ENCODE measurements at places on chromosomes 3 and 15.

DNA sequence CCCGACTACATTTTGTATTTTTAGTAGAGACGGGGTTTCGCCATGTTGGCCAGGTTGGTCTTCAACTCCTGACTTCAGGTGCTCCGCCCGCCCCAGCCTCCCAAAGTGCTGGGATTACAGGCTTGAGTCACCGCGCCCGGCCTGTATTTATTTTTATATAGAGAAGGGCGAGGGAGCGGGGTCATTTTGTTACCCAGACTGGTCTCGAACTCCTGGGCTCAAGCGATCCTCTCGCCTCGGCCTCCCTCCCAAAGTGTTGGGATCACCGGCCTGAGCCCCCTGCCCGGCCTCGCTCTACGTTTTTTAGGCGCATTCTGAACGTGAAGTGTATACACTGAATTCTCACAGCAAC lies 514 bp upstream of the PPP4R2 start:
- no peak for DNase-seq

DNA sequence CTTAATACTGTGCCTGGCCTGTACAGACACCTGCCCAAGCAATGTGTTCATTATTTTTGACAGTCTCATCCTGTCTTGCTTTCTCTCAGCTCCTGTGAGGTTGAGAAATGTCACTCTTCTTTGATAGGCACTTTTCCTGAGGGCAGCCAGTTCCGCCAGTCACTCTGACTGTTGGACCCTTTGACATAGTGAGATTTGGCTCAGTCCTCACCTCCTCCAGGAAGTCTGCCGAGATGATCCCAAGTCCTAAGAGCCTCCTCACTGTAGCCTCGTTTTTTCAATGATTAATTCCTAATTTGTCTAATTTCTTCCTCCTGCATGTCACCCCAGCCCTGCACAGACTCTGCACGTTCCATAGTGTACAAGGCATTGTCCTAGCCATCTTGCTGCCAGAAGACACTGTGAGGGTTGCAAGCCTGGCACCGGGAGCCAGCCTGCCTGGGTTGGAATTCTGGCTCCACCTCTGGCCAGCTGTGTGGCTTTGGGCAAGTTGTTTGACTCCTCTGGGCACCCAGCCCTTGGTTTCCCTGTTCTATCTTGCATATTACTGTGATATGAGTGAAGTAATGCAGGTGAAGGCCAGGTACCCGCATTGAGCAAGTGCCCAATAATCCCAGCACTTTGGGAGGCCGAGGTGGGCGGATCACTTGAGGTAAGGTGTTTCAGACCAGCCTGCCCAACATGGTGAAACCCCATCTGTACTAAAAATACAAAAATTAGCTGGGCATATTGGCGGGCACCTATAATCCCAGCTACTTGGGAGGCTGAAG lies 24.3 kb downstream of the RPLP1 start:
- DNase-seq: no peak

DNA sequence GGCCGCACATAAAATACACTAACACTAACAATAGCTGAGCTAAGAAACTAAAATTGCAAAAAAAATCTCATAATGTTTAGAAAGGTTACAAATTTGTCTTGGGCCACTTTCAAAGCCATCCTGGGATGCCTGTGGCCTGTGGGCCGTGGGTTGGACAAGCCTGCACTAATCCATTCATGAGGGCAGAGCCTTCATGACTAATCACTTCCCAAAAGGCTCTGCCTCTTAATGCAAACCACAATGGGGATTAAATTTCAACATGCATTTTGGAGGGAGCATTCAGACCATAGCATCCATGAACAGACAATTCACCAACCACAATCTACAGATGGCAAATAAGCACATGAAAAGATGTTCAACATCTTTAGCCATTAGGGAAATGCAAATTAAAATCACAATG lies 128.2 kb downstream of the SUCLG2 start:
- no peak for DNase-seq

DNA sequence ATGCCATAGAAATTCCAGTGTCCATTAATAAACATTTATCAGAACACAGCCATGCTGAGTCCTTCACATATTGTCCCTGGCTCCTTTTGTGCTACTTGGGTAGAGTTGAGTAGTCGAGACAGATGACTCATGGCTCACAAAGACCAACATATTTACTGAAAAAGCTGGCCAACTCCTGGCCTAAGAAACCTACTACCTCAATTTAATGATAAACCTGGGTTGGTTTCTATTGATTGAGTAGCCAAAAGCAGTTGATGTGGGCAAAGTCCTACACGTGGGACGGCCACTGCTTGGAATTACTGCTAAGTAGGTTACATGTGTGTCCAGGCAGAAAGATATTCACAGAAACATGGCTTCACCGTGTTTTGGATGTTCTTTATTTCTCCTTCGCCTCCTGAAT lies 402.2 kb downstream of the NR2F2 start:
- DNase-seq: no peak

DNA sequence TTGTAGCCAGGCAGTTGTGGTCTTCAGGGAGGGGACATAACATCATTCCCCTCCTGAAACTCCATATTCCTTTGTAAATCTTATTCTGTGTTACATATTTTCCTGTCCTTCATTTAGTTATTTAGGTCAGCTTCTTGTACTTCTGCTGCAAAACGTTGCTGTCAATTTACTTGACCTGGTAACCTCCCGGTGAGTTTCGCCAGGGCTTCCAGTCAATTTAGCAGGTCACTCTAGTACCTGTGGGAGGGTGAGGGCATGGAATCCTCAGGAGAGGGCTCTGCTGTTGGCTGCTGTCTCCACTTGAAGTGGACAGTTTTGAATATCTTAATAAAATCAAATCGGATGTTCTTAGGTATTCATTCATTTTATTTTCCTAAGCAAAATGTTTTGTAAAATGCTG lies 29.6 kb downstream of the FNDC3B start:
- DNase-seq: no peak

DNA sequence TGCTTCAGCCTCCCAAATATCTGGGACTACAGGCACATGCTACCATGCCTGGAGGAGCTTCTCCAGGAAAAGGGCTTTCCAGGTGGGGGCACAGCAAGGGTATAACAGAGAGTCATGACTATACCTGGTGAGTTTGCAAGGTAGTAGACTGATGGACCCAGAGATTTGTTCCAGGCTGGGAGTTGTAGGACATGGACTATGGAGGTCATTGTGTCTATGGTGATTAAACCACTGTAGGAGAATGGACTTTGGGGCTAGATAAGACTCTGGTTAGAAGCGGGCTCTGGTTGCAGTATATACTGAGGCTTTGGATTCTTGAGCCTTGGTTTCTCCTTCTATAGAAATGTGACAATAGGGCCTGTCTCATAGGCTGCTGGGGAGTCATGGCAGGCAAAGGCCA lies 104.7 kb downstream of the EPHB1 start:
- no peak for DNase-seq

GRCh38 chr3:115113367-115113766 lies 33.7 kb downstream of the ZBTB20 start:
- peak; percentile 25 for DNase-seq

DNA sequence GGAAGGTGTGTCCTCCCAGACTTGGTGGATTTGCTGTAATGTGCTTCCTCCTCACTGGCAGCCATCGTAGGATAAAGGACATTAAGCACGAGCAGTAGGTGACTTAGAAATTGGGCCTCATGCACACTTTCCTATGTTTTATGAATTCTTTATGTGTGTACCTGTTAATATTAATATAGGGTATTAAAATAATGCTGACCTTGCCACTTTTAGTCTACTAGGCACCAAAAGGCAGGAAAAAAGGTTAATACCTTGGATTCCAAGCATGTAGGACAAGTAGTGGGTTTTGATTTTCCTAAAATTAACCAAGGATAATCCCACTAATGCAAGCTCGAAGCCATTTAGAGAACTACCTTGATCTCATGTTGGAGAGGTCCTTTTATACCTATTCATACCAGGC lies 55.9 kb downstream of the ADAMTSL3 start:
- no peak for DNase-seq

GRCh38 chr3:197736010-197736490 lies 654 bp downstream of the RUBCN start:
- no peak for DNase-seq

DNA sequence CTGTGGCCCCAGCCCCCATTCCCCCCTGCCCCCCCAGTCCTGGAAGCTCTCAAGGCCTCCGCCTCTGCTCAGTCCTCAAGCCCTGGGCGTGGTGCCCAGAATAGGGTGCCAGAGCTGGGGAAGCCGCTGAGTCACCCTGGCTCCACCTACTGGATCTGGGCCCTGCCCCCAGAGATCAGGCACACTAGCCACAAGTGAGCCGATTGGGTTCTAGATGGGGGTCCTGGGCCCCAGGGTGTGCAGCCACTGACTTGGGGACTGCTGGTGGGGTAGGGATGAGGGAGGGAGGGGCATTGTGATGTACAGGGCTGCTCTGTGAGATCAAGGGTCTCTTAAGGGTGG lies 5.7 kb downstream of the EIF4G1 start:
- peak; percentile 93 for DNase-seq

GRCh38 chr15:91537856-91538255 lies 315.7 kb upstream of the SLCO3A1 start:
- DNase-seq: no peak

DNA sequence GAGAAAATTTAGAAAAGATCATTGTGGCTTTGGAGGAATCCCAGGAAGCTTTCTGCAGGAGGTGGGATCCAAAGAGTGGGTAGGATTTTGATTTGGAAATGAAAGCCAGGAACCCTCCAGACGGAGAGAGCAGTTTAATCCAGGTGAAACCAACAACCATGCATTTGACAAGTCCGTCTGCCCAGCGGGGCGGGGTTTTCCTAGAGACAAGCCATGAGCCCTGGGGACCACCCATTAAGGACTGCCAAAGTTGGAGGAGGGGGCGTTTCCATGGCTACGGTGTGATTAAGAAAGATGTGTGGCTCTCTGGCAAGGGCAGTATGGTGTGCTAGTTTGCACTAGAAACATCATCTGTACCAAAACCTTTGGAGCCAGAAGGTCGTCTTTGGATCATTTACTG lies 53.4 kb downstream of the SRGAP3 start:
- DNase-seq: peak; percentile 80

DNA sequence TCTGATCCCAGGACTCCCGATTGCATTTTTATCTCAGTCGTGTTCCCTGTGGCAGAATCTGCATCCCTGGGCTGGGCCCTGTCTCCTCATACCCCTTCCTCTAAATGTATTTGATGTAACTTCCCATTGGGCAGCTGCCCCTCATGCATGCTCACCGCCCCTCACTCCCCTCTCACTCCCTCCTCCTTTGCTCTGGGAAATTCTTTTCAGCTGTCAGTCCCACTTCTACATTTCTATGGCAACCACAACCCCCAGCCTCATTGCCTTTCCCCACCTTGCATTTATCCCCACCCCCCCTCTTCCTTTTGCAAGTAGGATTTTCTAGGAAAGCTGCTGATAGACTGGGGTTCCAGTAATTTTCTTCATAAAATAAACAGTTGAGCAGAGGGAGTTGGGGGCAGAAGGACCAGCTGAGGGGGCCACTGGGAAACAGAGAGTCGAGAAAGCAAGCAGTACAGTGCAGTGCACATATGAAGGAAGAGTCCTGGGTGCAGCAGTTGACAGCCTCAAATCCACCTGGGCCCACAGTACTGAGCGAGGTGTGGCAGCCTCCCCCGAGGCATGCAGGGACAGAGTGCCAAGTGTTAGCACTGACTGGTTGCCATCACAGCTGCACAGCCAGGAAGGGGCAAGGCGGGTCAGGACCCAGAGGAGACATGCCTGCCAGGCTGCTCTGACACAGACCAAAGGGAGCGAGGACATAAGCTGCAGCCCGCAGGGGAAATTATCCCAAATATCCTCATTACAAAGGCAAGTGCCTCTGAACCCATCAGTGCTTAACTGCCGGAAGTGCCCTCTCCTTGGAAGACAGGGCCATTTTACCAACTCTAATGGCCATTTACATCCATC lies 476.3 kb downstream of the EPHB1 start:
- no peak for DNase-seq

GRCh38 chr3:40741729-40742128 lies 217.0 kb downstream of the ZNF621 start:
- peak; percentile 75 for DNase-seq

DNA sequence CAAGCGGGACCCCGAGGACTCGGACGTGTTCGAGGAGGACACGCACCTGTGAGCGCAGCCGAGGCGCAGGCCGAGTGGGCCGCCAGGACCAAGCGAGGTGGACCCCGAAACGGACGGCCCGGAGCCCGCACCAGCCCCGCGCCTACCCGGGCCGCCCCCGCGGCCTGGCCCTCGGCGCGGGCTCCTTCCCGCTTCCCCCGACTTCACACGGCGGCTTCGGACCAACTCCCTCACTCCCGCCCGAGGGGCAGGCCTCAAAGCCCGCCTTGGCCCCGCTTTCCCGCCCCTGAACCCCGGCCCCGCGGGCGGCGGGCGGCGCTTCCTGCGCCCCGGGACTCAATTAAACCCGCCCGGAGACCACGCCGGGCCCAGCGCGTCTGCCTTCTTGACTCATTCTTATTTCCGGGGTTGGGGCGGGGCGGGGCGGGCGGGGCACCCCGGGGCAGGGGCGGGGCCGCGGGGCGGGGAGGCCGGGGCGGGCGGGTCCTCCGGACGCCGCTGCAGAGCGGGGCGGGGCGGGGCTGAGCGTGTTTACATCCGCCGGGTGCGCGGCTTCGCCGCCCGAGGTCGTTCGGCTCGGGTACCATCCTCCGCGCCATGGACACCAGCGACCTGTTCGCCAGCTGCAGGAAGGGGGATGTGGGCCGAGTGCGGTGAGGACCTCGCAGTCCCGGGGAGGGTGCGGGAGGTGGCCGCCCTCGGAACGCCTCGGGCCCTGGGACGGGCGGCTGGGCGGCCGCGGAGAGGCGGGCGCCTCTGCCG lies at the start of gene ABTB1:
TSS of gene ABTB1 (plus strand) at position 524 of the 762 bp plus-strand sequence. CDS start at position 598, 74 bp downstream.
- DNase-seq: peak; percentile 89

- no peak for DNase-seq
Observed at GRCh38 chr3:109806929-109807328, 469.6 kb upstream of the DPPA4 start.

DNA sequence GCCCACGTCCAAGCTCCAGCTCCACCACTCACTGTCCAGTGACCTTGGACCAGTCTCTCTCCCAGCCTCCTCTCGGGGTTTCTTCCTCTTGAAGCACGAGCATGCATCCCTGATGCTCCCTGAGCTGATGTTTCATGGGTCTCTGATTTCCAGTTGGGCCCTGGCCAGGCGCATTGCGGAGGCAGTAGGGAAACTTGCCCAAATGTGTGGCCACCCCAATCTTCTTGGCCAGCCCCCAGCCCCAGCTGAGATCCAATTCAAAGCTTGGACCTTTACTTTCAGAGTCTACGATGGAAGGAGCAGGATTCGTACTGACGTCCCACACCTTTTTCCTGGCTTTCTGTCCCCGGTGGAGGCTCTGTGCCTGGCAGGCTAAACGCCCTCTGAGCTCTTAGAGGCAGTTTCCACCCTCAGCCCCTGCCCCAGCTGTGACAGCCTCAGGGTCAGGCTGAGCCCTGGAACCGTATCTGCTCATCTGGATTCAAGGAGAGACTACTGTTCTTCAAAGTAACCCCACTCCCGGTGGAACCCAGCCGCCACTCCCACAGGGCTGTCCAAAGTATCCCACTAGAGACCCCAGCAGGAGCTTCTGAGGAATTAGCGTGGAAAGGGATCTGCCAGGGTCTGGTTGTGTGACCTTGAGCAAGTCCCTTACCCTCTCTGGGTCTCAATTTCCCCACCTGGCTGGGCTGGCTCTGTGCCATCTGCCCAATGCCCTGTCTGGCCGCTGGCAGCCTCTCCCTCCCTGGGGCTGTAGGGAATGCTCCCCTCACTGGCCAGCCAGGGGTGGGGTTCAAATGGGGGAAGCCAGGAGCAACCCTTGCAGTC lies 37.4 kb downstream of the CPN2 start:
- DNase-seq: peak; percentile 89

GRCh38 chr3:64295594-64295993 lies 70.3 kb upstream of the PRICKLE2 start:
- no peak for DNase-seq

Measured in lung (tissue), 17 donors.